ENCODE measurements at places on chromosomes 3 and 15.

- no peak for DNase-seq
Observed at GRCh38 chr3:136305879-136306278, 55.7 kb downstream of the PCCB start.

DNA sequence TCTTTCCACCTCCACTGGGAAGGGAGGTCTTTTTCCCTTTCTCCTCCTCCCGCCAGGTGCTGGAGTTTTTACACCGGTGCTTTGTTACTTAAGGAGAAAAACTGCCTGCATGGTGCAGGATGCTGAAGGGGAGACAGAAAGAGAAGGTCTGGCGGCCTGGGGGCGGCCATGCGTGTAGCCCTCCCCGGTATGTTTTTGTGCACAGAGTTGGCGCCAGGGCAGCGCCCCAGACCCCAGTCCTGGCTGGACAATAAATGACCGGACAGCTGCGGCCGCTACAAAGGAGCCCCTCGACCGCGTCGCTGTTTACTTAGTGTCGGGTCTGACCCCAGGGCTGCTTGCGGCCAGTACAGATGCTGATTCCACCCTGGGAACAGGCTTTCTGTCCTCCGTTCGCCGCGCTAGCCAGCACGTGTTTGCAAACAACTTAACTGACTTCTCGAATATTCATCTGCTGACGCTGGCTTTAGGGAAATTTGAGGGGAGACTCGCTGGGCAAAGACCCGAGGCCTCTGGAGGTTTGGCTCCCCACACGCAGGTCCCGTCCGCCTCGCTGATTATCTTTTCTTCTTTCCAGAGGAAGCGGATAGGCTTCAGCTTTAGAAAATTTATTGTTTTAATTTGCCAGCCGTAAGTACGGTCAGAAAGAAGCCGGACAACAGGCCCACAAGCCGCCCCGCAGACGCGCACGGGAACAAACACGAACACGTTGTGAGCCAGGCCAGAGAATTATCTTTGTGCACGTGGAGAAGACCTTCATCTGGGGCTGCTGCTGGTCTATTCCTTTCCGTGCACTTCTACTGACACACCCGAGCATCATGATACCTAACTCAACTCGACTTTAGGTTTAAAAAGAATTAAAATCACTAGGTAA lies 46.9 kb downstream of the ZIC4 start:
- no peak for DNase-seq

GRCh38 chr15:53404930-53405493 lies 354.5 kb downstream of the WDR72 start:
- no peak for DNase-seq

DNA sequence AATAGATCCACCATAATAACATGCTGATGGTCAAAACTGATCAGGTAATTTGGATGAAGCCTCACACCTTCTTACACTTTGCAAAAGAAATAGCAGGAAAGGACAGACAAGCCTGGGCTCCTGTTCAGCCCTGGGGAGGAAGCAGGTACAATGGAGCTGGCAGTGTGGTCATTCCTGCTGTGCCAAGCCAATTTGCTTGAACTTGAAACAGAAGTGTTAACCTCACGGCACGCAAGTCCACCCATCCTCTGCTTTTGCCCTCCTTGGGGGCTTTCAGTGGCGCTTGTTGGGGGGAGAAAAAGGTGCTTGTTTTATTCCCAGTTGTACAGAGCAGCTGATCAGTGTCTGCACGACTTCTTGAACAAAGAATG lies 36.8 kb upstream of the RFTN1 start:
- DNase-seq: no peak

- peak; percentile 72 for DNase-seq
Observed at GRCh38 chr15:60591496-60592370, 112.8 kb upstream of the ICE2 start.

DNA sequence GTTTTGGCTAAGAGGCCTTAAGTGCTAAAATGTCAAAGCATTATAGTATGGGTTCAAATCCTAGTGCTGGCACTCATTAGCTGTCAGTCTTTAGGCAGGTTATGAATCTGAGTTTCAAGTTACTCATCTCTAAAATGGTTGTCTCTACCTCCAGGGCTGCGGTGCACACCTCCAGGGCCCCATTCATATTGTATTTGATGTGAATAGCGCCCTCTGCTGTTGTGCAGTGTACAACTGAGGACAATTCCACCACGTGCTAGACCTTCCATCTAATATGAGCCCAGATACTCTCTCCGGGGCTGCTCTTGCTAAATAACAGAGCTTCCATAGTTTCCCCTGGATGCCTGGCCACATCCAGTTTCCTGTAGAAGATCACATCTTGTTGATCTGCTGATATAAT lies 54.3 kb downstream of the OXNAD1 start:
- DNase-seq: no peak

DNA sequence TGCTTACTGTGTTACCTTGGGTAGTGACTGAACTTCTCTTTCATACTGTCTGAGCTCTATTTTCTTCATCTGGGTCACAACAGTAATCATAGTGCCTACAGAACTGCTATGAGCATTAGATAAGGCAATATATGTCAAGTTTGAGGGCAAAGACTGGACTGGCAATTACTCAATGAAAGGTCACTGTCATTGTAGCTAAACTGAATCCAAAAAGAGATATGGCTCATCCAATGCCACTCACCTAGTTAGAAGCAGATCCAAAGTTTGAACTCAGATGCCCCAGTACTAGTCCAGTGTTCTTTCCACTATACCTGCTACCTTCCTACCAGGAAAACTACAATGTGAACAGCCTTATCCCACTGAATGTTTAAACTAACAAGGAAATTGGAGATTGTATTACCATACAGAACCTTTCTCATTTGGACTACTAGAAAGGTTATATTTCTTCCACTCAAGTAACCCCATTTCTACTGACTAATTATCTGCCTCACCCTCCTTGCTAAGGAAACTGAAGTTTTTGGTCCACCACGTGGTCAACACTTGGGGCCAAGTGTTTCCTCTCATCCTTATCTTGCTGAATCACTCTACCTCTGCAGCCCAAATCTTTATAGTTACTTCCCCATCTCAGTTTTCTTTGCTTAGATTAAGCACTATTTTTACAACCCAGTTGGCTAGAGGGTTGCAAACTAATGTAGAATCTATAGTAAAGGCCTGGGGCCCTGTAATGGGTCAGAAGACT lies 202.3 kb upstream of the LPP start:
- DNase-seq: no peak

- DNase-seq: no peak
Observed at GRCh38 chr3:128252083-128252482, 98.8 kb downstream of the EEFSEC start.

DNA sequence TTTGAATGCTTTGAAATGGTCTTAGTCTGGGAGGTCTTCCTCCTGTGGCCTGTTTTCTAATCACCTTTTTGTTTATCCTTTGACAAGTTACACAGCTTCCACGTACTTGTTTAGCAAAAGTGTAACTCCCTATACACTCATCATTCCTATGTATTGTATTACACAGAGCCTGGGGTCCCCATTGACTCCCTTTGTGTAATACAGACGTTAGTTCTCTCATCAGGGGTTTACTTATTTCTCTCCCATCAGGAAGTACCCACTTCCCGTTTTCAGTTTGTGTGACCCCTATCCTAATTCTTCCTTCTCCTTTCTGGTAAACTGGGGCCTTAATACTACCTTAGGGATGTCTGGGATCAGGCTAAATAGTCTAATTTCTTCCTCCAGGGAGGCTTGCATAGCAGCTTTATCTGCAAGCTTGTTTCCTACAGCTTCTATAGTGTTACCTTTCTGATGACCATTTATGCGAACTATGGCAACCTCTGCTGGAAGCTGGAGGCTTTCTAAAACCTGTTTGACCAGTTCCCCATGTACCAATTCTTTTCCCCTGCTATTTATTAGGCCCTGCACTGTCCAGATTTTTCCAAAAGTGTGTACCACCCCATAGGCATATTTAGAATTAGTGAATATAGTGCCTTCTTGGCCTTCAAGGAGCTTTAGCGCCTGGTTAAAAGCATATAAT lies 22.4 kb downstream of the ARL8B start:
- no peak for DNase-seq

DNA sequence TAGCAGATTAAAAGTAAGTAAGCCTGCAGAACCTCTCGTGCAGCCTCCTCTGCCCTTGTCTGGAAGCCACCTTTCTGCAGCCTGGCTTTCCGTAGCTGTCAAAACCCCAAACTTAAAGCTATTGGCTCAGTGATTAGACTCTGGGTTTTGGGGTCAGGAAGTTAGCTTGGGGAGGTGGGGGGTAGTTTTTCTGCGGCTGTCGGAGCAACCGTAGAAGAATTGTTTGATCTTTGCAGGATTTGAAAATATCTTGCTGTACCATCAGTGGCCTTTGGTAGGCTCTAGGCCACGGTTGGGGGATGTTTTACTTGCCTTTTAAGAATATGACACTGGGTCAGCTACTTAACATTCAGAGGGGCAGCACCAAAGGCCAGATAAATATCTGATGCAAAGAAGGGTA lies 88.4 kb upstream of the RASGRP1 start:
- no peak for DNase-seq

GRCh38 chr3:9078561-9079240 lies 115.4 kb upstream of the RAD18 start:
- no peak for DNase-seq

GRCh38 chr3:187497052-187497451 lies 128.9 kb downstream of the RTP4 start:
- no peak for DNase-seq

GRCh38 chr3:151199554-151200438 lies 3.2 kb downstream of the GPR171 start:
- DNase-seq: no peak

GRCh38 chr15:88909956-88910831 lies 3.0 kb downstream of the MFGE8 start:
- no peak for DNase-seq

DNA sequence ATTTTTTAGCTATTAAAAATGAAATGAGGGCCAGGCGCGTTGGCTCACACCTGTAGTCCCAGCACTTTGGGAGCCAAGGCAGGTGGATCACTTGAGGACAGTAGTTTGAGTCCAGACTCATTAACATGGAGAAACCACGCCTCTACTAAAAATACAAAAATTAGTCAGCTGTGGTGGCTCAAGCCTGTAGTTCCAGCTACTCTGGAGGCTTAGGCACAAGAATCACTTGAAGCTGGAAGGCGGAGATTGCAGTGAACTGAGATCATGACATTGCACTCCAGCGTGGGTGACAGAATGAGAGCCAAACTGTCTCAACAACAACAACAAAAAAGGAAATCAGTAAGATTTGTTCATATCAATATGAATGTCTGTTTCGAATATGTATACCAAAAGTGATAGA lies 517.1 kb downstream of the ROBO1 start:
- no peak for DNase-seq

- no peak for DNase-seq
Observed at GRCh38 chr3:18201315-18201714, 223.8 kb downstream of the SATB1 start.

- DNase-seq: peak; percentile 87
Observed at GRCh38 chr15:94075349-94075748, 156.0 kb upstream of the MCTP2 start.

DNA sequence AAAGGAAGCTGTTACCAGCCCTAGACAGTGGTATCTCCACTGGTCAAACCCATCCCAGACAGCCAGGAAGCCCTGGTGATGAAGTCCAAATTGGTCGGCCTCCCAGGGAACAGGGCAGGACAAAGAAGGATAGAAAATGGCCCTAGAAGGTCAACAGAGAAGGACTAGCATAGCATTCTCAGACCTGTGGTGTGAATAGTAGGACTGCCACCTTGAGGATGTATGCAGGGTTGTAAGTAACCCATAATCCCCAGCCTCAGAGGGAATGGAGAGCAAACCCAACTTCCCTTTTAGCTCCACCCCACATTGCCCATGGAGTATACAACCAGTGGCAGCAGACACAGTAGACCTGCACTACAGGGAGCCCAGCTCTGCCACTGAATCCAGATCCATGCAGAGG lies 68.6 kb upstream of the EIF1B start:
- DNase-seq: no peak

DNA sequence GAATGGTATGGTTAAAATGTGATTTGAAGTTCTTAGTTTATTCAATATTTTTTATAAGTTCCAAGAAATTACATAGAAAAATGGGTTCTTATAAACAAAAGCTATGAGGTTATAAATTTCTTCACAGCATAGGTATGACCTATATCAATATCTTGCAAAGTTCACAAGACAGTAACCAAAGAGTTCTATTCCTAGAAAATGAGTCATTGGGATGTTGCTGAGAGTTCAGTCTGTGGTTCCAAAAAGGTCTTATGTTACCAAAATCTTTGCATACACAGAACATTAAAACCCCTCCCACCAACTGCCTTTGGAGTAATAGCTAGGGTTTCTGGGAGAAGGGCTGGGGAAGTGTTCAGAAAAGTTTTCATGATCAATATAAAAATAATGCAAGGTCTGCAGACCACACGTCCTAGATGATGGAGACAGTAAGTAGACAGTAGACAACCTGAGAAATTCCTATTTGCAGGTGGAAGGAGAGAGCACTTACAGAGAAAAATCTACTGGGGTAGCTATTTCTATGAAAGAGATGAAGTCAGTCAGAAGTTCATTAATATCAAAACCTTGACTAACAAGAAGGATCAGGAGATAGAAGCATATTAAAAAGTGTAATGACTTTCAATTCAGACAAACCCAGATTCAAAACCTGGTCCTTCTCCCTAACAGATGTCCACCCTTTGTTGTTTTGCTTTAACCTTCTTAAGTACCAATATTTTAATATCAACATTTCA lies 279.3 kb downstream of the KCNH8 start:
- DNase-seq: no peak

DNA sequence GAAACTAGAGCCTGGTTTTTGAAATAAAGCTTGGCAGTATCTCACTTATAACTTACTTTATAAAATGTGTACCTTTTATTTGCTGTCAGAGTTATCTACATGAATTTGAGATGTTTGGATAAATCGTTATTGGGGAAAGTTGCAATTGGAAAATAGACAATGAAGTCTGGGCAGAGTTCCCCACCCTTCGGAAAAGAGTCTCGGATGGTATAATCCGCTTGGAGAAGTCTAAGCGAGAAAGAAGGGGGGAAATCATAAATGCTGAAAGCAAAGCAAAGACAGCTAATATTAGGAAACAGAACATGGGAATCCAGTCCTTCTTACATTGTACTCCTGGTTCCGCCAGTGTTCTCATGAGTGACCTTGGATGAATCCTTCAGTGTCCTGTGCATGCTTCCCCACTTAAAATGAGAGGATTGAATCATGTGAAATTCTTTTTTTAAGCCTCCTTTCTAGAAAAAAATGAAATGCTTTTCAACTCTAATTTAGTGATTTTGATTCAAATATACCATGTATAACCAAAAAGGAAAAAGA lies 162.4 kb downstream of the ATG7 start:
- DNase-seq: no peak

DNA sequence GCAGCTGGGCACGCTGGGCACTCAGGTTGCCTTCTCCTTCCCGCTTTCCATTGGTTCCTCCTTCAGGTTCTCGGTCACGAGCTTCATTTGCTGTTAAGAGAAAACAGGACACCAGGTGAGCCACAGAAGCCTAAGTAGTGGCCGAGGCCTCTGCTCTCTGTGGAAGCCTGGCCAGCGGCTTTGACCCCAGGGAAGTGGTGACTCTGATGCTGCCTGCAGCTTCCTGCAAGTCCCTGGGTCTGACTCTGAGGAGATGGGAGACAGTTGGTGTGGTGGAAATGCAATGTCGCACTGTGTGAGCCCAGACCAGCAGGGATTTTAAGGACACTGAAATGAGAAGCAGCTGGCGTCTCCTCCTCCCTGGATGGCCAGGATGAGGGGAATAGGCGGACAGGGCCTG lies 80.5 kb downstream of the SNRK start:
- no peak for DNase-seq
